NCI-H1694 (cell line): ENCODE measurements at places on chromosomes 2 and 18.

- no peak for DNase-seq
These were observed 23.8 kb upstream of the SLC38A11 start for GRCh38 chr2:164979113-164979512.

GRCh38 chr2:96409081-96409819, 73.7 kb downstream of the NCAPH start:
- DNase-seq = no peak

GRCh38 chr2:115976916-115977315, 1534.5 kb downstream of the DPP10 start:
- DNase-seq = no peak

- no peak for DNase-seq
These were observed 86.8 kb downstream of the ERBB4 start for GRCh38 chr2:212451786-212452231.

- no peak for DNase-seq
These were observed 9.4 kb downstream of the RAMP1 start for GRCh38 chr2:237868631-237869342.
